Bronchus fibroblast of lung (primary cell): ENCODE measurements at places on chromosomes 2 and 18. TPM values are rescaled to one million over a fixed set of nuclear protein-coding genes. Genes with fewer than 3 reads are reported as not detected.

RAD51AP2 gene
- under 0.01 TPM in 1 of 2 replicates, not detected in the other for total RNA-seq

CRACDL gene
- total RNA-seq: under 0.01 TPM in 1 of 2 replicates, not detected in the other

C2orf78 gene
- total RNA-seq: not detected in 2 replicates

PTPRN gene
- 7.9 and 9.8 TPM in 2 replicates for total RNA-seq

GKN2 gene
- total RNA-seq: not detected in 2 replicates

SCN2A gene
- 1.0 and 1.2 TPM in 2 replicates for total RNA-seq

CNDP1 gene
- 0.15 TPM in 1 of 2 replicates, not detected in the other for total RNA-seq
